ENCODE measurements at places on chromosomes 3 and 15.

DNA sequence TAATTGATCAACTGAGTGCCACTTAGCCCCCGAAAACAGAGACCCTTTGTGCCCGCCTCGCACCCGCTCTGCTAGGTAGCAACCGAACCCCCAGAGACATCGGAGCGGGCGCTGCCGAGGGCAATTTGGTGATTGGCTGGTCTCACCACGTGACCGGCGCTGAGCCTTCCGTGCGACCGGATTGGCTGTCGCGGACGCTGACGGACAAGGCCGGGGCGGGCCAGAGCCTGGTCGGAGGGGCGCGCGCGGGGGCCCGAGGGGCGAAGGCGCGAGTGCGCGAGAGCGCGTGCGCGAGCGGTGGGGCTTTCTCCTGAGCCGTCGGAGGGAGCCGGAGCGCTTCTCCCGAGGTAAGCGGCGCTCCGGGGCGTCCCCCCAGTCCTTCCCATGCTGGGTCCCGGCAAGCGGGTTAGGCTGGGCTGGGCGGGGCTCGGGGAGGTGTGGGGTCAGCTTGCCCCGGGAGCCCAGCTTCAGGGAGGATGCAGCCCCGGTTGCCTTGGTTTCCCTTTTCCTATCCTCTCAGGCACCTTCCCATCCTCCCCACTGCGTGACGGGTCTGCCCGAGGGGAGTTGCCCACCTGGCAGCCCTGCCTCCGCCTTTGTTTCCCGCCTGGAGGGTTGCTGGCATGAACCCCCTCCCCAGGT lies at the start of gene TMEM108:
Gene TMEM108 (plus strand): TSS at position 303 of the 642 bp plus-strand sequence.
- peak; percentile 92 for DNase-seq

GRCh38 chr3:46854555-46854991 lies 8.7 kb downstream of the MYL3 start:
- DNase-seq: no peak

GRCh38 chr3:194306109-194306686 lies 44.9 kb downstream of the CPN2 start:
- DNase-seq: no peak

GRCh38 chr3:186525369-186526255 lies 18.6 kb downstream of the CRYGS start:
- DNase-seq: no peak

DNA sequence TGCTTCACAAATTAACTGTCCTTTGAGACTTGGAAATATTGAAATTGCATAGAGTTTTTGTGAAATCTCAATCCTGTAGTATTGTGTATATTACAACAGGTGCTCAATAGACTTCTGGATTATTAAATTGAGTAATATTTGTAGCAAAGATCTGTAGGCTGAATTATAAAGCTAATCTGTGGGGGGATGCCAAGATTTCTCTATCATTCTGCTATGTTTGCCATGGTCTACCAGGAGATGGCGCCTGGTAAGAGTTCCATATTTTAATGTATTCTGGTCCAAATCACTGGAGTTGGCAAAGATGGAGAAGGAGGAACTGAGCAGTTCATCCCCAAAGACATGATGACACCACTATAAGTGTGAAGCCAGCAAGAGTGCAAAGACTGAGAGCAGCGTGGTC lies 340.9 kb upstream of the TPRG1 start:
- DNase-seq: no peak

DNA sequence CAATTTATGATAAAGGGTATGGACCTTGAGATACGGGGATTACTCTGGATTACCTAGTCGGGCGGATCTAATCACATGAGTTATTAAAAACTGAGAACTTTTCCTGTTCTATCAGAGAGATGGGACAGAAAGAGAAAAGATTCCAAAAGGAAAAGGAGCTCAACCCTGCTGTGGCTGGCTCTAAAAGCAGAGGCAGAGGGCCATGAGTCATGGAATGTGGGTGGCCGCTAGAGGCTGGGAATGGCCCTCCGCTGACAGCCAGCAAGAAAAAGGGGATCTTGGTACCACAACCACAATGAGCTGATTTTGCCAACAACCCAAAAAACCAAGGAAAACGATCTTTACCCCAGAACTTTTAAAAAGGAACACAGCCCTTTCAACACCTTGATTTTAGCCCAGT lies 210.0 kb downstream of the MAGI1 start:
- DNase-seq: no peak

DNA sequence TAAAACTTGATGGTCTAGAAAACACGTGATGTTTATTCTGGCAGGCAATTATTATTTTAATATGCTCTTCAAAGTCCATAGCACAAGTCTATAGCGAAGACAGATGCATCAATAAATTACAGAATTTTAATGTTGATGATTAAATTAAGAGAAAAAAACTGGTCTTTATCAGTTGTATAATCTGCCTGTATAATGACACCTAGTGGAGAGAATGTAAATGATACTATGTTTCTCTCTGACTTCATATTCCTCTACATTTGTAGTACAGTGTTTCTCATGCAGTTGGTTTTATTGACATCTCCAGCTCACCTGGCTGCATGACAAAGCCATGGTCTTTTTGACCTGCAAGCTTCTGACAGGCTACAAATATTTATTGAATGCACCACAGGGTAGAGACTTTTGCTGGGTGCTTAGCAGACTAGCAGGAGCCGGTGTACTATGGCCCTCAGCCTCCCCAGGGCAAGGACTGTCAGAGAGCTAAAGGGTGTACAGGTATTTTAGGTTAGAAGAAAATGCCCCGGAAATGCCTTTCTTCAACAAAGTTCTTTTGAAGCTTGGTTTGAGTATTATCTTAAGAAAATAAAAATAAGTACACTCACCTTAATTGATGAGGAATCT lies 289.9 kb downstream of the GAP43 start:
- DNase-seq: no peak

- no peak for DNase-seq
Observed at GRCh38 chr3:187076297-187076696, 63.0 kb downstream of the RPL39L start.

- no peak for DNase-seq
Observed at GRCh38 chr3:88046766-88047165, 12.0 kb downstream of the CGGBP1 start.

GRCh38 chr15:63448266-63448665 lies 56.1 kb upstream of the USP3 start:
- DNase-seq: no peak

- no peak for DNase-seq
Observed at GRCh38 chr3:141250828-141251227, 19.2 kb downstream of the PXYLP1 start.

DNA sequence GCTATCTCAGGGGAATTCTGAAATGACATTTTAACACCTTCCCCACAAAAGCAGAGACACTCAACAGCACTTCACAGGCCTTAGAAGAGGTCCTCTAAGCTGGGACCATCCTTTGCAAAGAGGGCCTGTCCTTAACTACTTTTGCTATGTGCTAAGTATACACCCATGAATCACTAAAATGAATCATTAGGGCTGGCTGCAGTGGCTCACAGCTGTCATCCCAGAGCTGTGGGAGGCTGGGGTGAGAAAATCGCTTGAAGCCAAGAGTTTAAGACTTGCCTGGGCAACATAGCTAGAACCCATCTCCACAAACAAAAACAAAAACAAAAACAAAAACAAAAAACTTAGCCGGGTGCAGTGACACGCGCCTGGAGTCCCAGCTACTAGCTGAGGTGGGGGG lies 53.9 kb upstream of the MELTF start:
- DNase-seq: no peak

GRCh38 chr3:156803952-156804741 lies 22.0 kb upstream of the LEKR1 start:
- no peak for DNase-seq

GRCh38 chr3:76039431-76039830 lies 254.1 kb upstream of the ZNF717 start:
- no peak for DNase-seq

GRCh38 chr3:146387566-146387965 lies 81.8 kb downstream of the PLSCR2 start:
- no peak for DNase-seq

- no peak for DNase-seq
Observed at GRCh38 chr3:161852744-161853143, 356.1 kb downstream of the OTOL1 start.

DNA sequence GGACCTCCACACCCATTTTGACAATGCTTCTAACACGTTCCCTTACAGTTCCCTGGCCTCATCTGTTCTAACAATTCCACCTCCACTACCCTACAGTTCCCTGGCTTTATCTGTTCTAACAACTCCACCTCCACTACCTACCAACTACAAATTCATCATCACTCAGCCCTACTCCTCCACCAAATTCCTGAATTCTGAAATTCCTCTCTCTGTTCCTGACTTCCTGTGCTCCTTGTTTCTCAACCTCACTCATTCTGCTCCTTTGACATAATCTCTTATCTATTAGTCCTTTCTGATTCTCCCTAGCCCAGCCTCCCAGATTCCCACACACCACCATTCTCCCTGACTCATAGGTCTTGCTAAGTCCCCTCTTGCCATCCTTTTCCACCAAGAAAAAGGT lies 22.5 kb downstream of the UPK1B start:
- no peak for DNase-seq

DNA sequence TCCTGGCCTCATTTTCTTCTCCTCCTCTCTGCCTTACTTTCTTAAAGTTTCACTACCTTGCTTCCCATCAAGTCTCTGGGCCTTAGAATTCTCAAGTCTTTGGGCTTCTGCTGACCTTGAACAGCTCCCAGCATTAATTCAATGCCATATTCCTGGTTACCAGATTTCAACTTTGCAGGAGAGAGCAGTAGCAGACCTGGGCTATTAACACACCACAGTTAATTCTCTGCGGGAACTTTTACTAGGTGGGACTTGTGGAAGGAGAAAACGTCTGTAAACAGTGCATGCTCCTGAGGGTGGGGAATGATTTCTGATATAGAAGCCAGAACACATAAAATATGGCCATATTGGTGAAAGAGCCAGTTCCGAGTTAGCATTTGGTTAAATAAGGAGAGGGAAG lies 214.6 kb downstream of the MEIS2 start:
- DNase-seq: no peak

- no peak for DNase-seq
Observed at GRCh38 chr15:40008061-40008765, 30.8 kb downstream of the SRP14 start.

- no peak for DNase-seq
Observed at GRCh38 chr3:173045770-173046382, 95.2 kb downstream of the SPATA16 start.

DNA sequence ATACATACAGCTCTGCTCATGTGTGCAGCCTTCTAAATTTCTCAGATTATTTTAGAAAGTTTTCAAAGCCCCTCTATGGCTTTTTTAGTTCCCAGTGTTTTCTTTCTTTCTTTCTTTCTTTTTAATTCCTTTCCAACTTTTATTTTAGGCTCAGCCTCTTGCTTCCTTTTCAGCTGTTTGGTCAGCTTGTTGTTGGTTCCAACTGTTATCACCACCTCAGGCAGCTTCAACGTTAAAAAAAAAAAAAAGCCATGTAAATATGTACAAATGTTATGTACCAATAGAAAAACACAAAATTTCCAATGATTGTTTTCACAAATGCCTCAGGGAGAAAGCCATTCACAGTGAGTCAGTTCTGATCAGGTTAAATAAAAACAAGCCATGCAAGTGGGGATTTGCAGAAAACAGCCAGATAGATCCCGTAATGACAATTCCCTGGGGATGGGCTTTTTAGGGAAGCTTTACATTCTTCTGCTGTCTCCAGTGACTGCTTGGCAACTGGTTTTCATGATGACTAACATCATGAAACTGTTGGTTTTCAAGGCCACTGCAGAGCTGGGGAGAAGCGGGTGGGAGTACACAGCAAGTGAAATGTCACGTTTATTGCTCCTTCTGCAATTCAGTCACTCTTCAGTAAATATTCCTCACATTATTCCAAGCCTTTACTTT lies 908.4 kb downstream of the EPHA3 start:
- no peak for DNase-seq

- DNase-seq: peak; percentile 83
Observed at GRCh38 chr15:71743861-71744382, 66.4 kb upstream of the NR2E3 start.

DNA sequence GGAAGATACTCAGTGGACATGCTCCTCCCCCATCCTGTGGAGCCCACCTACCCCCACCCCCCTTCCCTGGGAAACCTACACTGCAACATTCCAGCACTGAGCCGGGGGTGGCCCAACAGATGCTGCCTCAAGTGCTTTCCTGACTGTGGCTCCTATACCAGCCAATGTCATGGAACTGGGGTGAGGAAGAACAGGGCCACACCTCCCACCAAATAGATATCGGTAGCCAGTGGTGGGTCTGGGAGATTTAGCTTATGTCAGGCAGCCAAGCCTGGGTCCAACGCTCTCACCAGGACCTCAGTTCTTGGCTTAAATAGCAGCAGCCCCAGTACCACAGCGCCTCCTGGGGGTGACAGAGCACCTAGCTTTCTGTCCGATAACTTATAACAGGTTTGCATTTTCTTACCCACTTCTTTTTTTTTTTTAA lies 30.3 kb downstream of the CDC25A start:
- peak; percentile 86 for DNase-seq

DNA sequence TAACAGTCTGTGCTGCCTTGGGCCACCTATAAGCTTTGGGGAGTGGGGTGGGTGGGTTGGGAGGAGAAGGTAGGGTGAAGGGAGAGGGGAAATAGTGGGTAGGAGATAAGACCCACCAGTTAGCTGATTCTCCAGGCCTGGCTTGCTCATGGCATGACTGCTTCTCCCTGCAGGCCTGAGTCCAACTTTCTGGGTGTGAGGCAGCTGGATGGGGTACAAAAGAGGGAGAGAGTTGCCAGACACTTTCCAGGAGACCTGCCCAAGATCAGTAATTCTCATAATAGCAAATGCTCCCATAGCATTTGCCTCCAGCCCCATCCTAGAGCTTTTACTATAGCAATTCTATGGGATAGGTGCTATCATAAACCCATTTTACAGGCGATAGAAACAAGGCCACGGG lies 7.7 kb downstream of the CGNL1 start:
- no peak for DNase-seq

DNA sequence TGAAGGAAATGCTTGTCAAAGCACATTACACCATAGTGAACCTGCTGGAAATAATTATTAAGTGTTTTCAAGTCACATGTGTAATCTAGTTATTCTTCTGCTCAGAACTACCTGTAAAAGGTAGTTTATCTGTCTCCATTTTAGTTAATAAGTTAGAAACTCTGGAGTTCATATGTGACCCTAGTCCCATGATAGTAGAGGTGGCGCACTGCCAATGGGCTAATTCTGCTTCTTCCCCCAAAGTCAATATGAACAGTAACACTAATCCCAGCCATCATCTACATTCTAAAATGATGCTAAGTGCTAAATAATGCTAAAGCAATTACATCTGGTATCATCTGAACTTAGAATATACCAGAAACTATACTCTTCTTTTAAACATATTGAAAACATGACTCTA lies 361.0 kb upstream of the NECTIN3 start:
- DNase-seq: no peak

GRCh38 chr3:24624938-24625681 lies 130.5 kb upstream of the THRB start:
- no peak for DNase-seq

DNA sequence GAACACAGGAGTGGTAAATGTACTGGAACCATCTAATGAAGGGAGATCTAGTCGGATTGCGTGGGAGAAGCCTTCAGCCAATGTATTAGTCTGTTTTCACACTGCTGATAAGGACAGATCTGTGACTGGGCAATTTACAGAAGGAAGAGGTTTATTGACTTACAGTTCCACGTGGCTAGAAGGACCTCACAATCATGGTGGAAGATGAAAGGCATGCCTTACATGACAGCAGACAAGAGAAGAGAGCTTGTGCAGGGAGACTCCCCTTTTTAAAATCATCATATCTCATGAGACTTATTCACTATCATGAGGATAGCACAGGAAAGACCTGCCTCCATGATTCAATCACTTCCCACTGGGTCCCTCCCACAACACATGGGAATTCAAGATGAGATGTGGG lies 17.0 kb downstream of the HRG start:
- no peak for DNase-seq
